Caudate nucleus (tissue), 63 donors: ENCODE measurements at places on chromosomes 5 and 9.

- DNase-seq: no peak
These were observed 45.6 kb upstream of the STXBP1 start for GRCh38 chr9:127566351-127567001.

DNA sequence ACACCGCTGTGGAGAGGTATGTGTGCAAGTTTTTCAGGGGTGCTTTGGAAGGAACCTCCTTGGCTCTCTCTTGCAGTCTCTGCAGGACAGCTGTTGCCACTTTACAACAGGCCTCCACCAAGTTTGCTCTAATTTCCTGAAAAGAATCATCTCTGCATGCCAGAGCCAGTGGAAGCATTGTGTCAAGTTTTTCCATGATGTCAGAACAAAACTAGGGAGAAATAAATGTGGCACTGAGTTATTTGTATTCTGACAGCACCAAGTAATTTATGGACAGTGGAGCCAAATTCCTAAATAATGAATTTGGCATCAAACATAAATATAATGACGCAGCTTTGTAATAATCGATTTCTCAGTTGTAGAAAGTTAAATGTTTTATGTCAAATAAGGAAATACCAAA lies 146.9 kb downstream of the KIAA0825 start:
- no peak for DNase-seq

DNA sequence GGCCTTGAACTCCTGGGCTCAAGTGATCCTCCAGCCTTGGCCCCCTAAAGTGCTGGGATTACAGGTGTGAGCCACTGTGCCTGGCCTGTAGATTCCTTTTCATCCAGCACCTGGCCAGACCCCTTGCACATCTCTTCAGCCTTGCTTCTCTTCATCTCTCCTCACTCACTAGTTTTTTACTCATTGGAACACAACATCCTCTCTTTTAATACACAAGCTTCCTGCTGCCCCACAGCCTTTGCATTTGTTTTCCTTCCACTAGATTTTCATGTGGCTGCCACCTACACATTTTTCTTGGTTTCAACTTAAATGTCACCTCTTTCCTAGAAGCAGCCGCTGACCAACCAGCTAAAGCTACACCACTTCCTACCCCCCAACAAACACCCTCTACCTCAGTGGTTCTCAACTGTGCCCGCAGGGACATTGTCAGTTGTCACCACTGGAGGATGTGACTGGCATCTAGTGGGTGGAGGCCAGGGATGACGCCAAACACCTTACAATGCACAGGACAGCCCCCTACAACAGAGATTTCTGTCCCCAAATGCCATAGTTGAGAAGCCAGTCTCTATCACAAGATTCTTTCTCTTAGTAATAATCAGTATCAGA lies 33.7 kb downstream of the HAVCR1 start:
- DNase-seq: no peak

DNA sequence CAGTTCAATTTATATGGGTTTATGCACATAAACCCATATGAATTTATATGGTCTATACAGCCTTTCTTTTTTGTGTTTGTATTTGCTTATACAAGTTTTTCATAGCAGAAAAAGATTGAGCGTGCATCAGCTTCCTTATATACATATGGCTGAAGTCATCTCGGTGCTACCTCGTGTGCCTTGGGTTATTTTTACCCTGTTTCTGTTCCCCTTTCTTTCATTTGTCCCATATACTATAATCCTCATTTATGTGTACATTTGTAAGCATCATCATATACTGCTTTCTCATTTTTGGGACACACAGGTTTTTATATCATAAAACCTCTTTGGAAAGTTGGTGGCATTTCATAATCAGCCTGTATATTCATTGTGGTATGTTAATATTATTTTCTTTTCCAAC lies 107.8 kb upstream of the ADAMTSL1 start:
- DNase-seq: no peak

- DNase-seq: no peak
These were observed 60.9 kb downstream of the RGS3 start for GRCh38 chr9:113524468-113524867.

GRCh38 chr5:116404792-116405191 lies 169.8 kb downstream of the SEMA6A start:
- DNase-seq: no peak

DNA sequence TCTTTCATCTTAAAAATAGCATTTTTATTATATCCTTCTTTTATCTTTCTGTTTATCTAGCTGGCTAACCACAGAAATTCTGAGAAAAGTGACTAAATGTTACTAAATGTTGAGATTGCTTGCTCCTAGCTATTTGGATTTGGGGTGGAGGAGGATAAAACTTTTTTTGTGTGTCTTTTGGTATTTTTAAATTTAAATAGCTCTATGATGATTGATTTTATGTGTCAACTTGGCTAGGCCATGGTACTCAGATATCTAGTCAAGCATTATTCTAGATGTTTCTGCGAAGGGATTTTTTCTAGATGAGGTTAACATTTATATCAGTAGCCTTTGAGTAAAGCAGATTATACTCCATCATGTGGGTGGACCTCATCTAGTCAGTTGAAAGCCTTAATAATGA lies 75.0 kb downstream of the GCNT1 start:
- no peak for DNase-seq

- no peak for DNase-seq
These were observed 218.4 kb upstream of the KLF4 start for GRCh38 chr9:107707915-107708441.

DNA sequence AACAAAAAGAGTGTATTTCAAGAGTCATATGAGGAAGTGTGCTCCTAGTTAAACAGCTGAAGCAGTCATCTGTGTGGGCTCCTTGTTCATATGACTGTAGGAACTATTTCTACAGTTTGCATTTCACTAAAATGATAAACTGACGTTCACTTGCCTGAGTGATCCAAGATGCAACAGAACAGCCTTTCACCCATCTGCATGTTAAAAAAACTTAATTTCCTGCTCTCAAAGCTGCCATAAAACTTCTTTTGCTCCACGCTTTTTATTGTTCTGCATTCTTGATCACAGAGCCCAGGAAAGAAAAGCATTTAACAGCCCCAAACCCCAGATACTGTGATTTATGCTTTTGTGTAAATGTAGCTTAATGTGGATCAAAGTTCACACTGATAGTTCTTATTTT lies 43.9 kb downstream of the ZNF608 start:
- no peak for DNase-seq

GRCh38 chr5:65077653-65078052 lies 308.9 kb downstream of the CWC27 start:
- no peak for DNase-seq

- DNase-seq: no peak
These were observed 38.8 kb upstream of the PTPN3 start for GRCh38 chr9:109536859-109537258.
